Aorta (tissue), 5 donors: ENCODE measurements at places on chromosomes 5 and 9.

- no peak for DNase-seq
These were observed 12.2 kb upstream of the CLINT1 start for GRCh38 chr5:157870837-157871834.

- DNase-seq = no peak
These were observed 41.1 kb upstream of the ICE1 start for GRCh38 chr5:5381310-5381913.

- DNase-seq = no peak
These were observed 145.7 kb downstream of the CWC27 start for GRCh38 chr5:64914396-64914795.

- DNase-seq = no peak
These were observed 47.9 kb upstream of the CTSL start for GRCh38 chr9:87677776-87678587.

DNA sequence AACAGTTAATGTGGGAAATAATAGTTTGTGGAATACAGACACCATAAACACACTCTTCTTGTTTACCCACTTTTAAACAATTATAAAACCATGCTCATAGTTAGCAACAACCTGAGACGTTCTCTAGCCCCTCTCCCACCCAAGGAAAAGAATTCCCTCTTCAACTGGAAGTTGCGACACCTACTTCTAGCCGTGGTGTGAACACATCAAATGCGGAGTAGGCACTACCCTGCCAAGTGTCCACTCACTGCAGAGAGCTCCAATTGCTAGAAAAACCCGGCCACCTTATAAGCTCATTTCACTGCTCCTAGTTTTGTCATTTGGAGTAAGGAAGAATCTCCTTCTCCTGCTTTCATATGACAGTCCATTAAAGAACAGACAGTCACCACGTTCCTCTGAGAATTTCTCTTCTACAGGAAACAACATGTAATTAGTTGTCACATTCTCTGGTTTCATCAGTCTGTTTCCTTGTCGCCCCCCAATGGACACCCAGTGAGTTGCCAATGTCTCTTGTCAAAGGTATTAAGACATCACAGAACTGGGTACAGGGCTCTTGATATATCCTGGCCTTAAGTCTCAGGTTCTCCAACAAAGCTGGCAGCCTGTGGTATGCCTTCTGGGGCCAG, 47.3 kb downstream of the PRLR start:
- DNase-seq = no peak

DNA sequence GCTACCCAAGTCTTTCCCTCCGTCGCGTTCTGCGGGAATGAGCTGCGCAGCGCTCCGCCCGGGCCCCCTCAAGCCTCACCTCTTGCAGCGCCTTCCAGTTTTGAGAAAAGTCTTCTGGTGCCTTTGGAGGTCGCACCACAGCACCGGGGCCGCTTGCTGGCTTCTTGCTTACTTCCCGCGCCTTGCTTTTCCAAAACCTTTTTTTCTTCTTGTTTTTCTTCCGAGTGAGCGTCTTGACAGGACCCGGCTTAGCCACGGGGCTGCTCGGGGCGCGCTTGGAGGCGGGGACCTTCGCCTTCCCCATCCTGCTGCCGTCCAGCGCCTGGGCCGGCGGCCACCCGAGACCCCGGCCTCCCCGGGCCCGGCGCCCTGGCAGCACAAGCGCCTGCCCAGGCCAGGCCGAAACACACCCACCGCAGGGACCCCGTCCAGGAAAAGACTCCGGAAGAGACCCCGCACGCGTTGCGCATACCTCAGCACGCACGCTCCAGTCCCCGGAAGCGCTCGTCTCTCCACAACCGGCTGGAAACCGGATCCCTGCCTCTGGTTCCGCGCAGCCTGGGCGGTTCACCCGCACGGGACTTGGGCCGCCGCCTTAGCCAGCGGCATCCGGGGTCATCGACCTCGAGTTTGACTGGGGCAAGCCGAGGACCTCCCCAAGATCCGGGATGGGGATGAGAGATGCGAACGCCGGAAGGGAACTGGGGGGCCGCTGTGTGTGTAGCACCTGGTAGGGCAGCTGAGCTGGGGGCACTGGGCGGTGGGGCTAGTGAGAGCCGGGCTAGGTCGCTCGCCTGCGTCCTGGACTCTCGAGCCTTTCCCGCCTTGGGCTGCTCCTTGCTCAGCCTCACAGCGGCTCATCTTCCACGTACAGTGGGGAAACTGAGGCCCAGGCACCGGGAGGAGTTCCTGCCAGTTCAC, at the start of gene REXO4:
Gene REXO4 (minus strand): TSS at position 470 of the 921 bp plus-strand sequence. CDS start 166 bp downstream, at position 304.
- peak; percentile 92 for DNase-seq

- peak; percentile 88 for DNase-seq
These were observed 110.9 kb downstream of the LIFR start for GRCh38 chr5:38445374-38446028.

GRCh38 chr5:176817369-176817840, 7.0 kb downstream of the UNC5A start:
- no peak for DNase-seq

GRCh38 chr9:93136011-93136440, 2.0 kb upstream of the NINJ1 start:
- DNase-seq = no peak

- DNase-seq = no peak
These were observed 1263.3 kb upstream of the CDH9 start for GRCh38 chr5:28301712-28302111.

GRCh38 chr5:68957591-68957990, 136.2 kb upstream of the SLC30A5 start:
- DNase-seq = no peak

DNA sequence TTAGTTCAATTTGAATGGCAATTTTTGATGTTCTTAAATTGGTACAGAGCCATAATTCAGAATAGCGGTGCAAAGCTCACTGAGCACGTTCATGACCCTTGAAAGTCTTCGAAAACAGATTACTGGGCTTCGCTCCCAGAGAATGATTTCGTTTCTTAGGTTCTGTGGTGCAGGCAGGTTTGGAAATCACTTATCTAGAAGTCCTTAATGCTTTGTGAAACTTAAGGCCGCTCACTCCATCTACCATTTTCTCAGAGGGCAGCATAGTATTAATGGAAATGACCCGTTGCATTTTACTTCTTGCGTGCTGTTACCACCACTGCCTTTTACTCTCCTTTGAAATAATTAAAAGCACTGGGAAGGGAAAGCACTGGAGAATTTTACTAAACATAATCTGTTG, 2.9 kb upstream of the MAT2B start:
- DNase-seq = no peak

DNA sequence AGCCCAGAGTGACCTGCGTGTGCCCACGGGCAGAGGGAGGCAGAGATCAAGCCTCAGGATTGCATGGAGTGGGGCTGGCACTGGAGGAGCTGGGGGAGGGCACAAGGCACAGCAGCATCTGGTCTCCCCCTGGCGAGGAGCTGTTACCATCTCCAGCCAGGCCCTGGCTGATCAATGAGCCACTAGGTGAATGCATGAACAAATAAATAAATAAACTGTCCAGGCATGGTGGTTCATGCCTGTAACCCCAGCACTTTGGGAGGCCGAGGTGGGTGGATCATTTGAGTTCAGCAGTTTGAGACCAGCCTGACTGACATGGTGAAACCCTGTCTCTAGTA, 14.3 kb upstream of the PSMB7 start:
- no peak for DNase-seq

GRCh38 chr5:93252165-93252564, 328.9 kb downstream of the NR2F1-AS1 start:
- DNase-seq = no peak

- no peak for DNase-seq
These were observed 163.7 kb downstream of the ALDH1A1 start for GRCh38 chr9:72788966-72789735.

DNA sequence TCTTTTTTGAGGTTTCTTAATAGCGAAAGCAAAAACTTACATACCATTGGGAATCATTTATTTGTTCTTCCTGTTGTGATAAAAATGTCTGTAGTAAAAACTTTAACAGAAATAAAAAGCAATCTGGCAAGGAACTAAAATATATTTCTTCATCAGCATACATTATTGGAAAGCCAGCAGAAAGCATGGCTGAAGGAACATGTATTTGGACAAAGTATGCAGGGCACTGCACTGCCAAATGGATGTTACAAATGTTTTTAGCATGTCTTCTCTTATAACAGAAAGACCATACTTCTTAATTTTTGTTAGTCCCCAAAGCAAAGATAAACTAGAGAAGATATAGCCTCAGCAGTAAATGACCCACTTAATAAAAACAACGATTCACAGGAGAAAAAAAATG, 80.5 kb downstream of the SMIM15 start:
- DNase-seq = no peak

GRCh38 chr9:8857926-8858595, 1058.5 kb upstream of the DMAC1 start:
- DNase-seq = peak; percentile 91

- no peak for DNase-seq
These were observed 59.6 kb downstream of the RICTOR start for GRCh38 chr5:39014561-39014960.

DNA sequence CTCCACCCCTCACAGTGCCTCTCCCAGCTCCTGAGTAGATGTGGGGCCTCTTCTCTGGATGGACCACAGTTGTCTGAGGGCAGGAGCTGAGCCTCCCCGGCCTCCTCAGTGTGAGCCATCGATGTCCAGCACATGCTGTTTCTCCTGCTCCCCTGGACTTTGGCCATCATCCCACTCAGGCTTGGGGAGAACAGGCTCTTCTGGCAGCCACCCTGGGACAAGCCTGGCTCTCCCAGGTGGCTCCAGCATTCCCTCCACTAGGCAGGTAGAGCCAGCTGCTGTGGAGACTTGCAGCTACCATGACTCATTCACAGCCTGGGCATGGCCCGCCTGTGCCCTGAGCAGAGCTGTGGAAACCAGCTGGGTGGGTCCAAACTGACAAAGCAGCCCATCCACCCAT, 77.0 kb downstream of the CSNK1A1 start:
- DNase-seq = no peak

DNA sequence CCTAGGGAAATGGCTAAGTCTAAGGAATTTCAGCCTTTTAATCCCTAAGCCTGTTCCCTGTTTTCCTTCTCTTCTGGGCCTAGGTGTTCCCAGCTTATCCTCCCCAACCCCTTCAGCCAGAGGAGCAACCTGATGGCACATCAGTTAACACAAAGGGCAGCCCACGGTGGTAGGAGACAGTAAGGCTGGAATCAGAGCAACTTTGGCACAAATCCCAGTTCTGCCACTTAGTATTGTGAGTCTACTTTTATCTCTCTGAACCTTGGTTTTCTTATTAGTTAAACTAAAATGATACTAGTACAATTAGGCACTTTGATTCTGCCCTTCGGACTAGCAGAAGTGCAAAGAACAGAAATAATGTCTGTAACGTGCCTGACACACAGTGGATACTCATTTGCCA, 246.8 kb downstream of the SAXO1 start:
- DNase-seq = no peak

DNA sequence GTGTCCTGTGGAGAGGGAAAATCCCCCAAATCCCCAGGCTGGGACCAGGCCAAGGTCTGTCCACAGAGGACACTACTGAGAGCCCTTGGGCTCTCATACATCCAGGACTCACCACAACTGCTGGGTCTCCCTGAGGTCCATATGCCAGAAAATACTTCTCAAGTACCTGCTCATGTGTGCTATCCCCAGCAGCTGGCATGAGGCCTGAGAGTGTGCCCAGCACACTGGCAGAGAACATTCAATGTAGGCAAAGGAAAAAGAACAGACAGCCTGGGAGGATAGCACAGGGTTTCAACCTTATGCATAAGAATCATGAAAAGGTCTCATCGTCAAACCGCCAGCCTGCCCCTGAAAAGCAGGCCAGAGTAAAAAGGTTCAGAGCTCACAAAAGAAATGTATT, 154.1 kb upstream of the TAS2R1 start:
- no peak for DNase-seq

- no peak for DNase-seq
These were observed 37.1 kb downstream of the FBXW11 start for GRCh38 chr5:171969288-171969880.

GRCh38 chr9:1957856-1958255, 57.3 kb upstream of the SMARCA2 start:
- DNase-seq = no peak

- no peak for DNase-seq
These were observed 72.2 kb upstream of the PTCH1 start for GRCh38 chr9:95588724-95589588.

GRCh38 chr5:83256091-83256780, 178.9 kb downstream of the XRCC4 start:
- no peak for DNase-seq

DNA sequence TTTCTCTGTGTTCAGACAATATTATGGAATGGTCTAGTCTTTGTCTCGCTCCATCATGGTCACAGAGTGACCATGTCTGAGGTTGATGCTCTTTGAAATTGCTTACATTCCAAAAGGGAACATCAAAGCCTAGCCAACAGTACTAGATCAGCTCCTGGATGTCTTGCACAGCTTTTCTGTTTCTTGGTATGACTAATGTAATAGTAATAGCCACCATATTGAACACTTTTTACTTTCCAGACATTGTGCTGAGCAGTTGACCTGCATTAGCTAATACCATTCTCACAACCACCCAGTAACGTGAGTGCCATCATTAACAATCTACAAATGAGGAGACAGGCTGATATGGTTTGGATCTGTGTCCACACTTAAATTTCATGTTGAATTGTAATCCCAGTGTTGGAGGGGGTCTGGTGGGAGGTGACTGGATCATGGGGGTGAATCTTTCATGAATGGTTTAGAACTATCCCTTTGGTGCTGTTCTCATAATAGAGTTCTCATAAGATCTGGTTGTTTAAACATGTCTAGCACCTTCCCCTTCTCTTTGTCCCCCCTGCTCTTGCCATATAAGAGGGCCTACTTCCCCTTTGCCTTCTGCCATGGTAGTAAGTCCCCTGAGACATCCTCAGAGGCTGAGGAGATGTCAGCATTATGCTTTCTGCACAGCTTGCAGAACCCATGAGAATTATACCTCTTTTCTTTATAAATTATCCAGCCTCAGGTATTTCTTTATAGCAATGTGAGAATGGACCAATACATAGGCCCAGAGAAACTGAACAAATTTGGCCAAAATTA, 577.5 kb upstream of the CLINT1 start:
- DNase-seq = no peak

GRCh38 chr5:10440367-10440990, 1.2 kb upstream of the ROPN1L start:
- DNase-seq = no peak

- DNase-seq = no peak
These were observed 800 bp upstream of the KCNN2 start for GRCh38 chr5:114360816-114361723.

- DNase-seq = no peak
These were observed 558.1 kb downstream of the NR2F1-AS1 start for GRCh38 chr5:93022796-93023447.

GRCh38 chr9:68843239-68843638, 138.2 kb downstream of the PIP5K1B start:
- DNase-seq = no peak

DNA sequence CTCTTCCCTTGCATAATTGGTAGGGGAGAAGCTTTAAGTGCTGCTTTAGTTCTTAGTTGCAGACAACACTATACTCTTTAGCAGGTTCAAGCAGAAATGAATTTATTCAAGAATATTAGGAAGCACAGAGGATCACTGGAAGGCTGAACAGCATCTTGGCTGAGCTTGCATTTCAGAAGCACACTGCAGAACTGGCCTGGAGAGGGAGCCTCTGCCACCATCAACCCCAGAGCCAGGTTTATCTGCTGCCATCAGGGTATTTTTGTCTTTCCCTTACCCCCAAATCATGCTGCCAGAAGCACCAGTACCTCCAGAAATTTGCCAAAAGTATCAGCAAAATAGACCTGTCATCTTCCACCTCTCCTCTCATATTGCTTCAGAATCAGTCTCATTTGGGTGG, 440.7 kb downstream of the DMAC1 start:
- no peak for DNase-seq
